CD4-positive, alpha-beta memory T cell (primary cell): ENCODE measurements at places on chromosomes 12 and 14.

- DNase-seq: no peak
Measured at GRCh38 chr12:62466018-62466593, 520 bp upstream of the MON2 start.

GRCh38 chr12:508795-509194, 49.1 kb downstream of the B4GALNT3 start:
- no peak for DNase-seq

DNA sequence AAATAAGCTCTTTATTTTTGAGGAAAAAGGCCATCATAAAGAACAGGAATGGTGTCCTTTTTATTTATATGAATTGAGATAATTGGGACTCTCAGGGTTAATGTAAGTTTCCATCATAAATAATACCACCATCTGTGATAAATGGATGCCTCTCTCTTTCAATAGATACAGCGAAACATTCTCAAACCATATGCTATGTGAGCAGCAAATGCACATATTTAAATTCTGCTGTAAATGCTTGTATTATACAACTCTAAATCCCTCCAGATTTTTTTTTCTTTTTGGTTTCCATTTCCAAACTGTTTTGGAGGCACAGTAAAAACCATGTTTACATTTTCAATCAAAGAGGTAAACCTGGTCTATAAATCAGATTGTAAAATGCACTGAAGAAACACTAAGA, 132.3 kb downstream of the TMEM132C start:
- no peak for DNase-seq

GRCh38 chr14:51095854-51096823, 1.2 kb upstream of the TRIM9 start:
- DNase-seq: no peak

DNA sequence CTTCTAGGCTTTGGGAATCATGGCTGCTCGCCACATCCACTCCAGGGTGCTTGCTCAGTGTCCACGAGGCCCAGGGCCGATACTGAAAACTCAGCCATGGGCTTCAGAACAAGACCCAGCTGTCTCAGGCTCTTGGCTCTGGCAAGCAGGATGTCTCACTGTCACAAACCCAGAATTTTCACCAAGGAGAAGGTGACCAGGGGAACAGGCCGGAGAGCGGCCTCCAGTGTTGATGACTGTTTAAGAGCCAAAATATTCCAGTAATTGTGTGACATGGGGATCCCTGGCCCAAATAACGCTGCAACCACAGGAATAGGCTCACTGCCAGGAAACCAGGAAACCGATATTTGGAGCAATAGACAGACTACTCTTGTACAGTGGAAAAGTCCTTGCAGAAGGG, 9.8 kb upstream of the SERPINA5 start:
- DNase-seq: no peak

GRCh38 chr12:92558806-92559205, 144.0 kb upstream of the PLEKHG7 start:
- DNase-seq: no peak

DNA sequence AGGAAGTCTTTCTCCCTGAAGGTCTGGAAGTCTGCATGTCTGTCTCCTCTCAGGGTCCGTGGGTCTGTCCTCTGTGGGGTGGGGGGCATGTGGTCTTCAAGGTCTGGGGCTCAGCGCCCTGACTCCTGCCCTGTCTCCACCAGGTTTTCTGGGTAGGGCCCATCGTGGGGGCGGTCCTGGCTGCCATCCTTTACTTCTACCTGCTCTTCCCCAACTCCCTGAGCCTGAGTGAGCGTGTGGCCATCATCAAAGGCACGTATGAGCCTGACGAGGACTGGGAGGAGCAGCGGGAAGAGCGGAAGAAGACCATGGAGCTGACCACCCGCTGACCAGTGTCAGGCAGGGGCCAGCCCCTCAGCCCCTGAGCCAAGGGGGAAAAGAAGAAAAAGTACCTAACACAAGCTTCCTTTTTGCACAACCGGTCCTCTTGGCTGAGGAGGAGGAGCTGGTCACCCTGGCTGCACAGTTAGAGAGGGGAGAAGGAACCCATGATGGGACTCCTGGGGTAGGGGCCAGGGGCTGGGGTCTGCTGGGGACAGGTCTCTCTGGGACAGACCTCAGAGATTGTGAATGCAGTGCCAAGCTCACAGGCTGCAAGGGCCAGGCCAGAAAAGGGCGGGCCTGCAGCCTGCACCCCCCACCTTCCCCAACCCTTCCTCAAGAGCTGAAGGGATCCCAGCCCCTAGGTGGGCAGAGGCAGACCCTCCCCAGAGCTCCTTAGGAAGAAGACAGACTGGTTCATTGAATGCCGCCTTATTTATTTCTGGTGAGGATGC, 3.4 kb downstream of the AQP5 start:
- no peak for DNase-seq

DNA sequence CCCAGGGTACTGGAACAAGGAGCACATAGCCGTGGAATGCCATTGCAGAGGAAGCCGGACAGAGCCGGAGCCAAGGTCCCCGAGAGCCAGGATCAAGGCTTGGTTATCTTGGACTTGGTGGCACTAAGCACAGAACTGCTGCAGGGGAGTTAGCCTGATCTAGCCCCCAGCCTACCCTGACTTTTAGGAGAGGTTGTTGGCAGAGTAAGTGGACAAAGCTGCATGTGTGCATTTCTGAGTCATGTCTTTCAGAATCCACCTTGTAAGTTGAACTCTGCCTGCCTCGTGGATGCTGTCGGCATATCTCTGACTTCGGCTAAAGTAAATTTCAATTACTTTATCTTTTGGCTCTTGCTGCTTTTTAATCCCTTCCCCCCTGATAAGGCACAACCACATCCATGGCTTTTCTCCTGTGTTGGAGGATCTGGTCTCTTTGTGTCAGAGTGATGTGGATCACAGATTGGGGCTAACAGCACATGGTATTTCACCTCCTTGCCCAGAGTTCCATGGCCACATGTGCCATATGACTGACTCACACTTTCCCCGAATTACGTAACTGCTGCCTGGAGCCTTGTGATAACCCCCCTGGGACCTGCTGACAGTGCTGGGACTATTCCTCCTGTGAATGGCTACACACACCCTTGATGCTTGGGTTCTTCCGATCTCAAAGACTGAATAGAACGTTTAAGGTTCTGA, 240.3 kb downstream of the EMP1 start:
- no peak for DNase-seq
